Mucosa of descending colon (tissue), 3 donors: ENCODE measurements at places on chromosomes 4 and X.

- DNase-seq, result no peak
Observed at GRCh38 chrX:9923357-9923756, 43.8 kb upstream of the CLDN34 start.

- no peak for DNase-seq
Observed at GRCh38 chr4:33422656-33423055, 2702.5 kb downstream of the PCDH7 start.

DNA sequence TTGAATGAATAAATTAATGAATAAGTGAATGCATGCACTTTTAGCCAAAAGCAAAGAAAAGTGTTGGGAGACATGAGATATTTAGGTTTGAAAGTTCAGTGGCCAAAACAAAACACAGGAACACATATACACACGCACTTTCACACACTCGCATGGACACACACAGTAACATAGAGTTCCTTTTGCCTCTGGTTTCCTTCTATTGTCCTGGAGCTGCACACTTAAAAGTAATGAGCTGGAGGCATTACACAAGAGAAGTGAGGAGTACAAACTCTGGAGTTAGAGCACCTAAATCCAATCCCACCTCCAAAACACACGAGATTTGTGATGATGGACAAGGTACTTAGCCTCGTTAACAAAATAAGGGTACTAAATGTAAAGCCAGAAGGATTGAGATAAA is 18.7 kb downstream of the PPA2 start:
- no peak for DNase-seq

DNA sequence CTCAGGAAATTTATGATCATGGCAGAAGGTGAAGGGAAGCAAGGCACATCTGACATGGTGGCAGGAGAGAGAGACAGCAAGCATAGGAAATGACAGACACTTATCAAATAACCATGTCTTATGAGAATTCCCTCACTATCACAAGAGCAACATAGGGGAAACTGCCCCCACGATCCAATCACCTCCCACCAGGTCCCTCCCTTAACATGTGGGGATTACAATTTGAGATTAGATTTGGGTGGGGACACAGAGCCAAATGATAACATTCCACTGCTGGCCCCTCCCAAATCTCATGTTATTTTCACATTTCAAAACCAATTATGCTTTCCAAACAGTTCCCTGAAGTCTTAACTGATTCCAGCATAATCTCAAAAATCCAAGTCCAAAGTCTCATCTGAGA is 8.2 kb upstream of the TMA16 start:
- DNase-seq, result no peak

- no peak for DNase-seq
Observed at GRCh38 chrX:139738581-139738980, 30.6 kb upstream of the MCF2 start.

GRCh38 chr4:14650127-14650526 is 352.2 kb upstream of the CPEB2 start:
- no peak for DNase-seq

DNA sequence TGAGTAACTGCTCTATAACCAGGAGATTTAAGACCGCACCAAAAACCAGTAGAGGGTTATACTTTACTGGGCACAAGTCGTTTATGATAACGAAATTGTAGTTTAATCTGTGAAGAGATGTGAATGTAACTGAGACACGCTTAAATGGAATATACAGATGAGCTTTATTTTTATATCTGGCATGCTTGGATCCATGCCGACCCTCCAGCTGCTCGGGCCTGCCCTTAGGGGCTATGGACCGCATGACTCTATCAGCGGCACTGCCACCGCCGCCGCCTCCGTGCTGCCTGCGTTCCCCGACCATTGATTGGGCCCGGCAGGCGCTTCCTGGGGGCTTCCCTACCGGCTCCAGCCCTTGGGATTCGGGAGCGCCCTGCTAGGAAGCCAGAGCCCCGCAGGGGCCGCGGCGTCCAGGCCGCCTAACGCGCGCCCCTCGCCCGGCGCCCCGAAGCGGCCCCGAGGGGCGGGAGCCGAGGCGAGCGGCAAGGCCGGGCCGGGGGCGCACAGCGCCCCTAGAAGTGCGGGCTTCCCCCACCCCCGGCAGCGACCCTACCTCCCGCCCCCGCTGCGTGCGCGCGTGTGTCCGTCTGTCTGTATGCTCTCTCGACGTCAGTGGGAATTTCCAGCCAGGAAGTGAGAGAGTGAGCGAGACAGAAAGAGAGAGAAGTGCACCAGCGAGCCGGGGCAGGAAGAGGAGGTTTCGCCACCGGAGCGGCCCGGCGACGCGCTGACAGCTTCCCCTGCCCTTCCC is at the start of gene NFKB1:
Gene NFKB1 (plus strand): TSS at position 664 of the 751 bp plus-strand sequence. CDS start 24,160 bp downstream, outside the sequence.
- peak; percentile 75 for DNase-seq

DNA sequence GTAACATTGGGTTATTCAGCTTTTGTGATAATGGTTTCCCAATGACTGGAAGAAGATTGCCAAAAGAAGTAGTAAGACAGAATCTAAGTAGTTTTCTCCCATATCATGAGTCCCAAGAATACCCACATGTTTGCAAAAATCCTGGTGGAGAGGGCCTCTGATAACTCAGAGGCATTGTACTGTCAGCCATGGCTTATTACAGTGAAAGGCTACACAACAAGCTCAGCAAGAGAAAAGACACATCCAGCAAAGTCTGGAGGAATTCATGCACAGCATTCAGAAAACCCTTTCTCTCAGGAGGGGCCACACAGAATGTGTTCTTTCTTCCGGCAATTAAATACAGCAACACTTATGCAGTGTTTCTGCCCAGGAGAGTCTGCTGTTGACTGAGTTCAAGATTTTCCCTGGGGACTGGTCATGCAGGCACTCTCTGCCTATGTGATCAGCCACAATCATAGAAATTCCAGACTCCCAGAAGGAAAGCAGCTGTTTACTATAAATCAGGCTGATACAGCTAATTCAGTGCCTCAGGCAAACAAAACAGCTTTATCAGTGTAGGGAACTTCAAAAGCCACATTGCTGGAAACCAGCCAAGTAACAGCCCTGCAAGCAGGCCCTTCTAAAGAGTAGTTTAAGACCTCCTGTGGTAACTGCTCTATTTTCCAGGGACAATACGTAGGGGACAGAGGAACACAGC is 937.1 kb downstream of the CCSER1 start:
- DNase-seq, result peak; percentile 1

GRCh38 chrX:48498374-48498809 is 10.4 kb upstream of the PORCN start:
- DNase-seq, result no peak

- no peak for DNase-seq
Observed at GRCh38 chr4:180596888-180597483, 1646.2 kb upstream of the TENM3 start.

DNA sequence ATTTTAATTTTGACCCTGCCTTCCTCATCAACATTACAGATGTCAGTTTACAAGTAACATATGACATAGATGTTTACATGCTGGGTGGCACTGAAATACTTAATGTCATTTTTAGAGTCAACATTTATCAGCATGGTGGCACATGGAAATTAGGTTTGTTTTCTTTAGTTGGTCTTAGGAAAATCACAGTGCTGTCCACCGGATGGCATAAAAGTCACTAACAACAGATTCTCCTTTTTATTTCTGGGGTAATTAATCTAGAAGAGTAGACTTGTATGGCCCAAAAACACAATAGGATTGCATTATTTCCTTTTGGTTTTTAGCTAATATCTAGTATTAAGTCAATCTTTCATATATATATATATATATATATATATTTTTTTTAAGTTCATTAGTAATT is 88.6 kb upstream of the HHIP start:
- no peak for DNase-seq

- DNase-seq, result no peak
Observed at GRCh38 chr4:145988628-145989027, 50.0 kb upstream of the ZNF827 start.

GRCh38 chr4:8163026-8163425 is 4.4 kb upstream of the ABLIM2 start:
- DNase-seq, result no peak

DNA sequence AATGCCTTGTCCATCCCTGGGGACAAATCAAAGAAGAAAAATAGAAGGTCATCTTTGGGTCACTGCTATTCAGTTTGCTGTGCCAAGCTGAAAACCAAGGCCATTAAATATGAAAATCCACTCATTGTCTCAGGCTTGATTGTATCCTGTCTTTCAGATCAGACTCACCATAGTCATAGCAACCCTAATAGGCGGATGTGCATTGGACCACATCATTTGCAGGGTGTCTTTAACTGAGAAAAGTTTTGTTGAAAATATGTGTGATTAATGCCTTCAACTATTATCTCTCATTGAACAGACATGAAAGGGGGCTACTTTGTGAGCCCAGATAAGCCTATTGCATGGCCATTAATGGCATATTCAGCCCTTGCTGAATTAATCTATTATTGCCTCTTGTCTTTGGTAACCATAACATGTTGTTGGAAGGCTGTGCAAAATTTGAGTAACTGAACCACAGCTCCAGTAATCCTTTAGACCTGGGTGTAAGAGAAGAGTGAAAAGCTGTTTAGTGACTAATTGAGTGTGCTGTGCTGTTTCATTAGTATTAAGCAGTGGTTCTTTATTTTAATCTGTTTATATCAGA is 453.6 kb upstream of the EPHA5 start:
- DNase-seq, result no peak

GRCh38 chr4:169810325-169811323 is 52.9 kb upstream of the HPF1 start:
- no peak for DNase-seq

GRCh38 chrX:18733287-18733686 is 25.8 kb downstream of the PPEF1 start:
- DNase-seq, result no peak

DNA sequence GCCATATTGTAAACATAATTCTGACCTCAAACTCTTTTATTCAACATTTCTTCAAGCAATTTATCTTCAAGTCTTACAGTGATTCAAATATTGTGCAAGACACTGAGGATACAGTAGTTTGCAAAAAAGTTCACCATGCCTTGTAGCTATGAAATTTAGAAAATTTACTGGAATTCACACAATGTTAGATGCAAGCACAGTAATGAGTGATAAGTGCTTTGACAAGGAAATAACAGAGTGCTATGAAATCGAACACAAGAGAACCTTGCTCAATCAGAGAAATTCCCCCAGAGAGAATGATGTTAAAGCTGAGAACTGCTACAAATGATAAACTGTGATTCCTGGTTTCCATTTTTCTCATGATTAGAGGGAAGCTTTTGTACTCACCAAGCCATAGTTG is 952.9 kb downstream of the FAT4 start:
- no peak for DNase-seq

GRCh38 chrX:69987691-69988090 is 62.0 kb downstream of the AWAT2 start:
- DNase-seq, result no peak

DNA sequence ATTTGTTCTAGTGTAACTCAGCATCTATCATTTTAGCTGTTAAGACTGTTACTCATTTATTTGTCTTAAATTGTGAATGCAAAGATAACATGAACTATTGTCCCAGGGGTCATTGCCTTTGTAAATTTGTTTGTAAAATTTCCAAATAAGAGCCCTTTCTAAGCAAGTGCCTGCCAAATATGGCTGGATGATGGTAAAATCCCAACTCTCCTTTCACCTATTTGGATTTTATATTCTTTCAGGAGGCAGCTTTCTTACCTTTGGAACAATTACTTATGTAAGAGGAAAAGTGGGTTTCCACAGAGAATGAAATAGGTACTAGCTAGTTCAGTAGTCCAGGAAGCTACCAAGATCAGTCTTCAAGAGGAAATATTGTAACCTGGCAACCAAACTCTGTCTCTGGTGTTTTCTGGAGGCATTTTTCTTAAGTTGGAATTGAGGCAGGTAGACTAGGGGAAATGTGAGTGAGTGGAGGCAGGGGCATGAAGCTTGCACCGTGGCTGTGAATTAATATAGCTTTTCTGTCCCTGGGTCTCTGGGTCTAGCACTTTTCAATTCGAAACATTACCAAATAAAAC is 363.0 kb upstream of the ZCCHC13 start:
- no peak for DNase-seq

GRCh38 chr4:95360906-95361695 is 187.7 kb downstream of the UNC5C start:
- no peak for DNase-seq

DNA sequence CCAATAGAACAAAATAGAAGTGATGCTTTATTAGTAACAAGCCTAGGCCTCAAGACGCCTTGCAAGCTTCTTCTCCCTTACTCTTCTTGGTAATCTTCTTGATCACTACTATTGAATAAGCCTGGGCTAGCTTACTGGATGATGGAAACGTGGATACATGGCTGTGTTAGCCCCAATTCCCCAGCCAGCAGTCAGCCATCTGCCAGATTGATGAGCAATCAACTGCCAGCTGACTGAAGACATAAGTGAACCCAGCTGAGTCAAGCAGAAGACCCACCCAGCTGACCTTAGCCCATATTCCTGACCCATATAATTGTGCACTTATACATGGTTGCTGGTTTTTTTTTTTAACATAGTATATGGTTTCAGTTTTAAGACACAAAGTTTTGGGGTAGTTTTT is 130.4 kb downstream of the DHX15 start:
- no peak for DNase-seq

DNA sequence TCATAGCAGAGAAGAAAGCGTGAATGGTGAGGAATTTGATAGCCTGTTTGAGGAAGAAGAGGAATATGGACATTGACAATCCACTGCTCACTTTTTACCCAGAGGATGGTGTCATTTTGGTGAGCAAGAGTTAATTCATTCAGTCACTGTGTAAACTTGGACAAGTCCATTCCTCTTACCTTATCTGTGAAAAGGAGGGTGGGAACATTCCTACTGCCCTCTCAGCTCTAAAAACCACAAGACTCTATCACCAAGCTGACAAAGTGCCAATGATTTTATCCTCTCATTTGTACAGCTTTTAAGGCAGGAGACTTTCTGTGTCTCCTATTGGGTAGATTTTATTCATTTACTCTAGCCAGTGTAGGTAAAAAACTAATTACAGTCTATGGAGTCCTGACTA is 103.8 kb downstream of the LUZP4 start:
- DNase-seq, result no peak

- DNase-seq, result no peak
Observed at GRCh38 chr4:47160095-47160494, 128.7 kb downstream of the GABRB1 start.

- DNase-seq, result no peak
Observed at GRCh38 chr4:14850455-14851097, 151.7 kb upstream of the CPEB2 start.

DNA sequence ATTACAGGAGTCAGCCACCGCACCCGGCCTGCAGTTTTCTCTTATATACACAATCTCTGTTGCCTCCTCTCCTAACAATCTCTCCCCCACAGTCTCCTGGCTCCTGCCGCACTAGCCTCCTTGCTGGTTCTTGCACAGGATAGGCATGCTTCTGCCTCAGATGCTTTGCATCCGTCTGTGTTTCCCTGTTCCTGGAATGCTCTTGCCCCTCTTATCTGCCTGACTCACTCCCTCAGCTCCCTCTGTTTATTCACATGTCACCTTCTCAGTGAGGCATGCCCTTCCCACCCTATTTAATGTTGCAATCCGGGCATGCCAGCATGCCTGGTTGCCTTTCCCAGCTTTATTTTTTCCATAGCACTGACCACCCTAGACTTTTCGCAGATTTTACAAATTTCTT is 161.9 kb downstream of the PHF8 start:
- peak; percentile 1 for DNase-seq

GRCh38 chr4:162727766-162728165 is 438.9 kb downstream of the NAF1 start:
- DNase-seq, result no peak
